Stimulated activated CD8-positive, alpha-beta memory T cell treated with anti-CD3 and anti-CD28 coated beads, Interleukin-7, amount 100 ng/mL, for 1 hour (primary cell): ENCODE measurements at places on chromosomes 13 and 19.

DNA sequence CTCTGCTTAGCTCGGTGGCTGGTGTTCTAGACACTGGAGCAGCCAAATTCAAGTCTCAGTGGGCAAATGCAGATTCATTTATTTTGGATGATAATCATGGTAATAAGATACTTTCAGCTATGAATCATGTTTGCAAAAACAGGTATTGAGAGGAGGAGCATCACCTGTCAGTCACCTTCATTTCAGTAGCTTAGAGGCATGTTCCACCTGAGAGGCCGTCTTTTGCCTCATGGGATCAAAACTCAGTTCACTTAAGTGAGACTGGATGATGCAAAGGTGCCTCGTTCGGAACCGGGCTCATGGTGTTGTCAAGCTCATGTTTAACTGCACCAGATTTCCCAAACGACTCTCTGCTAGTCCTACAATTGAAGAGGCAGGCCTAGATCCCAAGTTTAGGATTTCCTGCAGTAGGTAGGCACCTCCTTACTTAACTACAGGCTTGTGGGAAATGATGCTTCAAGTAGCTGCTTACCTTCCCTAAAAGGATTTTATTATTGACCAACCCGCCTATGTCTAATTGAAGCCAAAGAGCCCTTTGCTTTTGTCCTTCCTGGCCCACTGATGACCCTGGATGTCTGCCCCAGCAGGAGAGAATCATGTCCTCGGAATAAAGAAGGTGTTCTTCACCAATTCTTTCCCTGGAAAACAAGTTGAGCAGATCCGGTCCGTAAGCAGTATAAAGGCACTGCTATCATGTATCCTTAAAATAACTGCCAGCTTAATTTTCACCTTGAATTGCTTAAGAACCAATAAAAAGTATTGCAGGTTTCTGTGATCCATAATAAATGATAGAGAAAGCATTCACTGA lies 60.0 kb downstream of the ZAR1L start:
- DNase-seq, result no peak

- no peak for DNase-seq
Measured at GRCh38 chr13:61600360-61601033, 184.8 kb upstream of the PCDH20 start.

- DNase-seq, result no peak
Measured at GRCh38 chr13:94028650-94029049, 450.8 kb downstream of the DCT start.

DNA sequence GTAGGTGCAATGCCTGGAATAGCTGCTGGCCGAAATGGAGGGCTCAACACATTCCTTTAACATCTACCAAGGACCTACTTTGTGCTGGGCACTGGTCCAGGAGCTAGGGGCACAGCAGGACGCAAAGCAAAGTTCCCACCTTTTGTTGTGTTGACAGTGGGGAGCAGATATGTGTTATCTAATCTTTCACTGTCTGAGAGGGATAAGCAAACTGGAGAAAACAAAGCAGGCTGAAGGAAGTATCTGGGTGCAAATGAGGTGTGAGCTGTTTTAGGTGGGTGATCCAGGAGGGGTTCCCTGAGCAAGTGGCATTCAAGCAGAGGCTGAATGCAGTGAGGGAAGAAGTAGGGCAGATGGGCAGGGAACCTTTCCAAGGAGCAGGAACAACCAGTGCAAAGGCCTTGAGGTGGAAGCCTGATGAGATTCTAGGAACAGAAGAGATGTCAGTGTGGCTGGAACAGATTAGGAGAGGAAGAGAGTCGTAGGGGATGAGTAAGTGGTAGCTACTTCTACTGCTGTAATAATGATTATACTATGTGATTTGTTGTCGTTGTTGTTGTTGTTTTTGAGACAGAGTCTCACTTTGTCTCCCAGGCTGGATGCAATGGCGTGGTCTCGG lies 2.2 kb upstream of the PLAUR start:
- DNase-seq, result no peak

GRCh38 chr13:87536499-87536898 lies 134.7 kb upstream of the SLITRK5 start:
- no peak for DNase-seq

GRCh38 chr13:20993661-20994440 lies 67.5 kb downstream of the LATS2 start:
- DNase-seq, result no peak

- DNase-seq, result no peak
Measured at GRCh38 chr13:97015661-97016350, 21.5 kb upstream of the OXGR1 start.

- DNase-seq, result no peak
Measured at GRCh38 chr19:38047641-38048040, 140.6 kb downstream of the SIPA1L3 start.

GRCh38 chr13:70253834-70254233 lies 145.6 kb upstream of the KLHL1 start:
- DNase-seq, result no peak

GRCh38 chr13:40042991-40043390 lies 387.5 kb downstream of the COG6 start:
- no peak for DNase-seq
